ENCODE measurements at places on chromosomes 5 and 9.

DNA sequence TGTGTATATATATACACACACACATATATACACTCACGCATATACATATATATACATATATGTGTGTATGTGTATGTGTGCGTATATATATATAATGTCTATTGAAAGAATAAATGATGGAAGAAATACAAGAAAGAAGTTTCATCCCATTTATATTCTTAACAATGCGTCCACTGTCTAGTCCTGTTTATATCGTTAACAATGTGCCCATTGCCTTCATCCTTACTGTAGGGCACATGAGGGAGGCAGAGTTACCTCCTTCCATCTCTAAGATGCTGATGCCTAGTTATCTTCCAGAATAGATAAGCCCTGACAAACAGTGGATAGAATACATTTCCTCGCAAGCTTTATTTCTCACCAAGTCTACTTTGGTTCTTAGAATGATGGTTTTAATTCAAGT, 389.8 kb upstream of the SEMA6A start:
- DNase-seq: no peak

DNA sequence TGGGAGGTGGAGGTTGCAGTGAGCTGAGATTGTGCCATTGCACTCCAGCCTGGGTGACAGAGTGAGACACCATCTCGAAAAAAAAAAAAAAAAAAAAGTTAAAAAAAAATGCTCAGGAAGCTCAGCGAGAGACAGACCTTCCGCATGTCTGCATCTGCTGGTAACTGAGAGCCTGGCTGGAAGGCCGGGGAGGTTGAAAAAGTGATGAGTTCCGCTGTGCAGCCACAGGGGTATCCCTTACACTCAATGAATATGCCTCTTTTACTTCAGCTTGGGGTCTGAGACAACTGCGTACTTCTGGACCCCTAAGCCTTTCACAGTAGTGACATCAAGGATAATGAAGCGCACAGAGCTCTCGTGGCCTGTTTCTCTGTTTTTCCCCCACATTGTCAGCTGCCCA, 179.9 kb upstream of the KLF4 start:
- DNase-seq: no peak

GRCh38 chr9:136806067-136806466, 1.7 kb upstream of the RABL6 start:
- no peak for DNase-seq

- no peak for DNase-seq
Measured at GRCh38 chr9:38234479-38235170, 157.9 kb upstream of the ALDH1B1 start.

GRCh38 chr9:89634995-89635742, 30.4 kb downstream of the GADD45G start:
- DNase-seq: no peak

GRCh38 chr5:116411101-116411571, 163.5 kb downstream of the SEMA6A start:
- DNase-seq: no peak

GRCh38 chr9:123478967-123479602, 123.1 kb downstream of the CRB2 start:
- DNase-seq: no peak

DNA sequence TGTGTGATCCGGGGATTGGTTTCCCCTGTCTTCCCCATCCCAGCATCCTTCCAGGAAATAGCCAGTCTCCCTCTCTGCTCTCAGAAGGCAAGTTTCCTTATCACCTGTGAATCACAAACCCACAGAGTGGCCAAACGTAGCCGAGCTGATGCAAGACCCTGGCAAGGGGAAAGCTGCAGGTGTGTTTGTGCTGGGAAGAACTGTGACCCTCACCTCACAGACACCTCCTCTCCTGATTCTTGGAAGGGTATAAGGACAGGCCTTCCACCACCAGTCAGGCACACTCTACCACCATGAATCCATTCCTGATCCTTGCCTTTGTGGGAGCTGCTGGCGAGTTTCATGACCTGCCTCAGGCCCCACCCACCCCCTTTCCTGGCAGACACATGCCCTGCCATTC, at the start of gene PRSS3:
Gene PRSS3 (plus strand): TSS at position 281 of the 400 bp plus-strand sequence. CDS start 13 bp downstream, at position 294.
- DNase-seq: no peak

DNA sequence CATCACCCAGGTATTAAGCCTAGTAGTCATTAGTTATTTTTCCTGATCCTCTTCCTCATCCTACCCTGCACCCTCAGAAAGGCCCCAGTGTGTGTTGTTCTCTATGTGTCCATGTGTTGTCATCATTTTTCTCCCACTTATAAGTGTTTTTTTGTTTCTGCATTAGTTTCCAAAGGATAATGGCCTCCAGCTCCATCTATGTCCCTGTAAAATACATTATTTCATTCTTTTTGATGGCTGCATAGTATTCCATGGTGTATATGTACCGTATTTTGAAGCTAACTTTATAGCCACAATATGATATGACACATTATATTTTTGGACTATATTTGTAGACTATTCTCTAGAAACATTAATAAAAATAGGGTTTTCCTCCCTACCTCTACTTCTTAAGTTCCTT, 324.4 kb upstream of the EDIL3 start:
- DNase-seq: no peak

DNA sequence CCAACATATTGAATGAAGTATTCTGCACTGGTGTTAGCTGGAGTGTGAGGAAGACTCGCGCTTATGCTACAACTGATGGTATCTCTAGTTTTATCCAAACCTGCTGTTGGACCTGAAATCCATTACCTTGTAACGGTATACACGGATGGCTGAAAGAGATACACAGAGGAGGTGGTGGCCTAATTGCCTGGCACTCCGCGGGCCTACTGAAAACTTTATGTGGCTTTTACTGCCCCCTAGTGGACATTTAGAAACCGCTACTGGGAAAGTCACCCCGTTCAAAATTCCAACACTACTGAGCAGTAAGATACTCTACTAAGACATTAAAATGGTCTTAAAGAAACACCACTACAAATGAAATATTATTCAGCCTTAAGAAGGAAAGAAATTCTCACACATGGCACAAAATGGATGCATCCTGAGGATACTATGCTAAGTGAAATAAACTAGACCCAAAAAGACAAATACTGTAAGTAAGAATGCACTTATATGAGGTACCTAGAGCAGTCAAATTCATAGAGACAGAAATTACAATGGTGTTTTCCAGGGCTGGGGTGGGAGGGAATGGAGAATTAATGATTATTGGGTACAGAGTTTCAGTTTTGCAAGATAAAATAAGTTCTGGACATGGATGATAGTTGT, 100.4 kb downstream of the TTLL11 start:
- DNase-seq: no peak

GRCh38 chr5:1027631-1028441, 19.2 kb downstream of the NKD2 start:
- no peak for DNase-seq

GRCh38 chr9:78396087-78396486, 99.2 kb downstream of the PSAT1 start:
- no peak for DNase-seq

GRCh38 chr5:77077829-77078176, 9.3 kb downstream of the ZBED3 start:
- no peak for DNase-seq

GRCh38 chr5:114957384-114957783, 212.3 kb downstream of the TRIM36 start:
- no peak for DNase-seq

GRCh38 chr9:134185536-134186011, 21.2 kb upstream of the RNU6ATAC start:
- no peak for DNase-seq

DNA sequence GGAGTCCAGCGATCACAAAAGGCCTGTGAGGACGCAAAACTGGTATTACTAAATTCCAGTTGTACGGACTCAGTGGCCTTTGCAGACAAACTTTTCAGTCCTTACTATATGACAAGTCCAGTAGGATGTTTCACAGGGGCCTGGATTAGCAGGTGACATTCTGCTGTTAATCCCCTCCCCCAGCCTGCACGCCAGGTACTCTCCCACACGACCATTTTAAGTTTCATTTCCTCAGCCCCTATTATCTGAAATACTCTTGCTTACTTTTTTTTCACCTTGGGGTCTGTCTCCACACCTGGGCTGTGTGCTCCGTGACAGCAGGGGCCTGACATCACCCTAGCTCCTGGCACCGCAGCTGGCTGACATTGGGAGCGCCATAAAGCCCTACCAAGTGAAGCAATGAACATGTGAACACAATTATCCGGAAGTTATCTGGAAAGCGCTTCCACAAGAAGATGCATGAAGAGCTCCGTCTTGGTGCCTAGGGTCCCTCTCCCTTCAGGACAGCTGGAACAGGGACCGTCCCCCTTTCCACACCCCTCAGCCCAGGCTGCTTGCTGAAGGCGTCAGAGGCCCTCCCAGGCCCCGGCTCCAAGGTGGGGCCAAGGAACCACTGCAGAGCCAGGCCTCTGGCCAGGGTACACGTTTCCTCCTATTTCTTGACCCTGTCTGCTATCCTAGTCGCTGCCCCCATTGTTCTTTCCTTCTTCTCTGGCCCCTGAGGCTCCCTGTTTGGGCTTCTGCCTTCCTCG, 39.7 kb upstream of the ZNF622 start:
- DNase-seq: no peak

- DNase-seq: no peak
Measured at GRCh38 chr9:131473198-131473885, 29.4 kb upstream of the POMT1 start.

DNA sequence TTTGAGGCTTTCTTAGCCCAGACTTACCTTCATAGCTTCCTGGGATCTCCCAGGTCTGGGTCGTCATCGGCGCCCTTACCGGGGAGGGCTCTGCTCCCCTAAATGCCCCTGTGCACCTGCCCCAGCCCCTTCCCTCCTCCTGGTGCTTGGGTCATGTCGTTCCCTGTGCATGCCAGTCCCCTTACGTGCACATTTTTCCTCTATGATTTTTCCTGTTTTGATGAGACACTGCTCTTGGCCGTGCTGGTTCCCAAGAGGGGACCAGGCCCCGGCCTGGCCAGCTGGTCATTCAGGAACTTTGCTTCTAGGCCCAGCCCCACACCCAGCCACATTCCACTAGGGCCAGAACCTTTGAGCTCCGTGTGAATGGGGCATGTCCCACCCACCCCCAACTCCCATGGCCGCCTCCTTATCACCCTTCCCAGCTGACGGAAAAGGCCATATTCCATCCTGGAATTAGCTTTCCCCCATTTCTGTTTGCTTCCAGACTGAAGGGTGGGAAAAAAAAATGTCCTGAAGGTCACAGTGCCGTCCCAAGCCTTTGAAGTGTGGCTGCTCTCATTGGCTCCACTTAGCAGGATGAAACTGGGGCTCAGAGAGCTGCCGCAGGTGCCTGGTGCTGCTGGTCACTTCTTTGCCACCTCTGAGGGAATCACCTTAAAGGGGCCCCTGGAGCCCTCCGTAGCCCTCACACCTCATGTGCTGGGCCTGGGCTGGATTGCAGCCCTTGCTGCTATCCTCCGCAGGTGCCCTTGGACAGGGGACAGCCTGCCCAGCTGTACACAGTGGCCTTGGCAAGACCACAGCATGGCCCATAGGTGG, 25.1 kb downstream of the ERGIC1 start:
- DNase-seq: no peak

DNA sequence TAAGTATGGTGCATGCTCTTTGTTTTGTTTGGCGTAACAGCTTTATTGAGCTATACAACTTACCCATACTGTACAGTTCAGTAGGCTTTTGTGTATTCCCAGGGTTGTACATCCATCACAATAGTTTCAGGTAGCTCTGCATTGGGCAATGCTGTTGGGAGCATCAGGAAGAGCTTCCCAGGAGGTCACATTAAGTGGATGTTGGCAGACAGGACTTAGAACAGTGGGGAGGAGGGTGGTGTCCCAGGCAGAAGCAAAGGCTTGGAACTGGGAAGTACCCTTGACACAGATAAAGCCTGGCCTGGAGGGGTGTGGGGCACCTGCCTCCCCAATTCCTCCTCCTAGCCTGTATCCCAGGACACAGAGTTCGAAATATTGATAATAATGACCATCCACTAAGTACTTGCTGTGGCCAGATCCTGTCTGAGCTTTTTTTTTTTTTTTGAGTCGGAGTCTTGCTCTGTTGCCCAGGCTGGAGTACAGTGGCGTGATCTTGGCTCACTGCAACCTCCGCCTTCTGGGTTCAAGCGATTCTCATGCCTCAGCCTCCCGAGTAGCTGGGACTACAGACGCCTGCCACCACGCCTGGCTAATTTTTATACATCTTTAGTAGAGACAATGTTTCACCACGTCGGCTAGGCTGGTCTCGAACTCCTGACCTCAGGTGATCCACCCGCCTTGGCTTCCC, 1.3 kb downstream of the BBLN start:
- DNase-seq: no peak

Data from activated T-helper 1 cell treated with Interleukin-2 at 50 U/mL for 16 hours (primary cell).